ENCODE measurements at places on chromosomes 6 and 20.

DNA sequence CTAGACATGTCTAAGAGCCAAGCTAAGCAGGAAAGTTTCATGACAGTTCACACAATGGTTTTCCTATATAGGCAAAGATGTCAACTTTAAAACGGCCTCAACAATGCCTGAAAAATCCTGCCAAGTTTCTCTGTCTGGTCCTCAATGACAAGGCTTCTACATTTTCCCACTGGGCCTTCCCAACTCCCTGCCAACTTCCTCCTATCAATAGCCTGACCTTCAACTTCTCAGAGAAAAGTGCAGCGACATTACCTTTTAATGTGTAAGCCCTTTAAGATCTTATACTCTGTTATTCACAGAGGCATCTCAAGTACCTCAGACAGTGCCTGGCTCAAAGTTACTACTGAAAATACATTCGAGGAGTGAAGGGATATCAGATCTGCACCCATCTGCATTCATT is 56.2 kb upstream of the BTBD3 start:
- no peak for DNase-seq

GRCh38 chr6:25927756-25928216 is 2.7 kb downstream of the SLC17A2 start:
- DNase-seq = no peak

DNA sequence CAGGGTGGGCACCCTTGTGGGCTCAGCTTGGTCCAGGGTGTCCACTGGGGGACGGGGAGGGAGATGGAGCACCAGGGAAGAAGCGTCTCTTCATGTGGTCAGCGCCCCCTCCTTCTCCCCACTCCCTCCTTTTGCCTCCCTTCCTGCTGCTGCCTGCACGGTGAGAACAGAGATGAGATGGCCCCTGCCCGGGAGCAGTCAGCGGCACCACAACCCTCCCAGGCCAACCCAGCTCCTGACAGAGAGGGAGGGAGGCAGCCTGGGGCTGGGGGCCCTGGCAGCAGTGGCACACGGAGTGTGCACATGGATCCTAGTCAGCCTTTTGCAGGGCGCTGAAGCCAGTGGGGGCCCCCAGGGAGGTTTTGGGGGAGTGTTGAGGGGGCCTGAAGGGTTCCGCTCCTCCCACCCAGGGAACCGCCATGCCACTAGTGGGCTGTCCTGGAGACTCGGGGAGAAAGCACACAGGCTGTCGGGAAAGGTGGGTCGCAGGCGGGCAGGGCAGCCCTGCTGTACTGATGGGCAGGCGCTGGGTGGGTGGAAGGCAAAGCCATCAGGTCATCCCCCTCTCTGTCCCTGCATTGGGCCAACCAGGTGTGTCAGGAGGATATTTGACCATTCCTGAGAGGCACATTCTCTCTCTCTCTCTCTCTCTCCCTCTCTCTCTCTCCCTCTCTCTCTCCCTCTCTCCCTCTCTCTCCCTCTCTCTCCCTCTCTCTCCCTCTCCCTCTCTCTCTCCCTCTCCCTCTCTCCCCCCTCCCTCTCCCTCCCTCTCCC is 94.3 kb upstream of the BHLHE23 start:
- DNase-seq = no peak

DNA sequence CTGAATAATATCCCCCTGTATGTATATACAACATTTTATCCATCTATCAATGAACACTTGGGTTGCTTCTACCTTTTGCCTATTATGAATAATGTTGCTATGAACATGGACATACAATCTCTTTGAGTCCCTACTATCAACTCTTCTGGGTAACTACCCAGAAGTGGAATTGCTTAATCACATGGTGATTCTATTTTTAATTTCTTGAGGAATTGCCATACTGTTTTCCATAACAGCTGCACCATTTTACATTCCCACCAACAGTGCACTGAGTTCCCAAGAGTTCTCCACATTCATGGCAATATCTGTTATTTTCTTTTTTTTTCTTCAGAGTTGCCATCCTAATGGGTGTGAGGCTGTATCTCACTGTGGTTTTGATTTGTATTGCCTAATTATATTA is 88.3 kb downstream of the ZHX3 start:
- no peak for DNase-seq

GRCh38 chr6:117464700-117465099 is 17.8 kb upstream of the DCBLD1 start:
- no peak for DNase-seq

DNA sequence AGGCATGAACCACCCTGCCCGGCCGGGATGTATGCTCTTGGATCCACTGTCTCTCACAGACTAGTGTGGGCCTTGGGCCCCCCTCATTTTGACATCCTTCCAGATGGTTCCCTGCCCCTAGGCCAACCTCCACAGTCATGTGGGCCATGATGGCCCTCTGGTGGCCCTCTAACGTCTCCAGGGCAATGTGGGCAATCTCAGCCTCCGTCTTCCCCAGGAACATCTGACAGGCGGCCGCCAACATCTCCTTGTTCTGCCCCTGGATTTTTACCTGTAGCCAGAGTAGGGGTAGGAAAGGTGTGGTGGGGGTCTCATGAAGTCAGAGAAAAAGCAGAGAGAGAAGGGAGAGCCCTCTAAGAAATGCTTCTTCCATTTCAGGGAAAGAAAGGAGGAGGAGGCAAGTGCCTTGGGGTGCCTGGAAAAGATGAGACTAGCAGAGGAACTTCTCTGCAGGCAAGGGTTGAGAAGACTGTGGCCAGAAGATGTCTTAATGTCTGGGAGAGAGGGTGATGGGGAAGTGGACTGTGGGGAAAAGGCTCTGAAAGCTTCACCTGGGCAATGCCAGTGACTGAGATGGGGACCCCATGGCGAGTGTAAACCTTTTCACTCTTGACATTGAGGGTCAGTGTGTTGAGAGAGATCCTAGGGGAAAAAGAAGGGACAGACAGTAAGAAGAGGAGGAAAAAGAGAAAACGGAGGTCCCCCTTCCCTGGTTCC is 1.3 kb downstream of the FLOT1 start:
- DNase-seq = no peak

- no peak for DNase-seq
Observed at GRCh38 chr20:21614980-21615379, 90.5 kb upstream of the PAX1 start.

- DNase-seq = no peak
Observed at GRCh38 chr6:71529769-71530168, 241.2 kb downstream of the OGFRL1 start.
